ENCODE measurements at places on chromosomes 3 and 15.

DNA sequence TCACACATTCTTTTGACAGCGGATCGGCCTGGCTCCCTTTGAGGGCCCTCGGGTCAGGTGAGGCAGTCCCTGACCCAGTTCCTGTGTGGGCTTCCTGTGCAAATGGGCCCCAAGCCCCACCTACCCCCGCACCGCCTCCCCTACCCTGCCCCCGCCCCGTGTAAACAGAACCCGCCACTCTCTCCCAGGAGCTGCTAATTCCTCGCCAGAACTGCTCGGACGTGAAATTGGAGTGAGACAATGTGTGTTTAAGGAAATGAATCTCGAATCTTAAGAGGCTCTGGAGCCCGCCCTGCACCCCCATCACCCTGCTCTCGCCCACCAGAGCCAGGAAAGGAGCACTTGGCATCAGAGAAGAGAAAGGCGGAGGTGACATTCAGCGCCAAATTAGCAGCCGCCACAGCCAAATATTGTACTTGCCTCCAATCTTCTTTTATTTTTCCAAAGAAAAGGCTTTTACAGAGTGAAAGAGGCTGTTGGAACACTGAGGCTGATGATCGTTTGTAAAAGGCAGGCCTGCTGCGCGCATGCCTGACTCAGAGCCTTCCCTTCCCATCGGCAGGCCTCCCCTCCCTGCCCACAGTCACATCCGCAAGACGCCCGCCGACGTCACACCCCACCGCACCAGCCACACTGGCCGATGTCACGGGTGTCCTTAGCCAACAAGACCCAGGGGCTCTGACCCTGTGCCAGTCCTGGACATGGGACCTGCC, 53.1 kb downstream of the CACNA2D2 start:
- DNase-seq, result peak; percentile 27

- no peak for DNase-seq
These were observed 148.0 kb downstream of the RPLP1 start for GRCh38 chr15:69600556-69601085.

DNA sequence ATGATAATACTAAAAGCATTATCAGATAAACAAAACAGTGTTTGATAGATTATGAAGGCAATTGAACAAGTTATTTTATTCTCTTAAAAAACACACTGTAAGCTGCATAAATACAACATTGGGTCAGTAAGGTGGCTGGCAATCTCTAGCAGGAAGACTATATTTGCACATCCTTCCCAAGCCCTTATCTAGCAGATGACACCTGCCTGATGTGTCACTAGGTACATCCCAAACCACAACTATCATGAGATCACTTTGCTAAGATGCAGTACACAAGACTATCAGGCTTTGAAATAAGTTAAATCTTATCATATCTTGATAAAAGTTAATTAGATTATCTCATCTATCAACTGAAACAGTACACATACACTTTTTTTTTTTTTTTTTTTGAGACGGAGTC, 417.4 kb downstream of the MECOM start:
- no peak for DNase-seq

- peak; percentile 2 for DNase-seq
These were observed at the start of gene WWTR1 for GRCh38 chr3:149657926-149658743. Gene WWTR1, minus strand, starts transcription at chr3:149658025. Its CDS starts 719 bp downstream, at chr3:149657306.

DNA sequence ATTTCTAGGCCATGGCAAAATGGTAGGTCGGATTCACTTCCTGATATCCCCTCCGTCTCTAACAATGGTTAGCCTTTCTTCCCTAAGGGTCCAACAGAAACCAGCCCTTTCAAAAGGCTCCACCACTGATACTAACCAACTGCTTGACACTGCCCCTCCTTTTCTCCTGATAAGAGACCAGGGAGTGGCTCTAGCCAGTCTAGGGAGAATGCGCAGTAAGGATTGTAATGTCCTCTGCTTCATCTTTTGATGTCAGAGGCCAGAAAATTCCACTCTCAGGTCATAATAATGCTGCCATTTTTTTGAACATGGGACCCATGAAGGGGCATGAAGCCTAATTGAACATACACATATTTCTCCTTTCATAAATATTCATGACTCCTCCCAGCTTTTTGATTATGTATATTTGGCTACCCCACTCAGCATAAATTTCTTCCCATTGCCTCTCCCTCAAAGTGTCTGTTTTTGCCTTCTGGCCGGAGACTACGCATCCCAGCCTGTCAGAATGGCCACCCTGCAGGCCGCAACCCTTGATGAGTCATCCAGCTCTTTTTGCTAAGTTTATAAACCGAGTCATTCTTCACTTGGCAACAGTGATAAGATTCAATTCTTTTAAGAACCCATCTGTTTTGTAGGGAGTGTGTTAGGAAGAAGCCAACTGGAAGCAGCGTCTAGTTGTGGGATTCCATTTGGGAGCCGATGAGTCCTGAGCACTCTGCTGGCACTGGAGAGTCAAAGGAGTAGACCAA, 189.0 kb upstream of the MCTP2 start:
- no peak for DNase-seq

GRCh38 chr3:83513677-83514076, 1445.1 kb upstream of the CADM2 start:
- DNase-seq, result no peak

- no peak for DNase-seq
These were observed 110.3 kb upstream of the TMC3 start for GRCh38 chr15:81484086-81484955.

GRCh38 chr15:99424978-99425656, 140.7 kb upstream of the MEF2A start:
- peak; percentile 66 for DNase-seq

GRCh38 chr15:85785887-85786780, 8.6 kb downstream of the KLHL25 start:
- no peak for DNase-seq

- DNase-seq, result no peak
These were observed 96.2 kb downstream of the UBE3A start for GRCh38 chr15:25342629-25343028.

DNA sequence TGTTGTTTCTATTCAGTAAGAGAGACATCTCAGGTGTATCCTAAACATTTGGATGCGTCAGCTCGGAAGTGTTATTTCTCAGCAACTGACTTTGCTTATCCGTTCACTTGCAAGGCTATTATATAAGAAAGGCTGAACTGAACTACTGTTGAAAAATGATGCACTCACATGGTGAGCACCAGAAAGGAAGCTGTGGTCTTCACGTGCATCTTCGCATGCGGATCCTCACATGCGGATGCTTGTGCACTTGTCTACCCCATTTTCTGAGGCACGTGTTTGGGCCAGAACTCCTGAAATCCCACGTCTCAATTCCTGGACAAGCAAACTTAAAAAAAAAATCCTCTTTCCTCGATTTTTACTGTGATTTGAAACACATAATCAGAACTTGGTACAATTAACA, 63.2 kb downstream of the PDZRN3 start:
- no peak for DNase-seq

DNA sequence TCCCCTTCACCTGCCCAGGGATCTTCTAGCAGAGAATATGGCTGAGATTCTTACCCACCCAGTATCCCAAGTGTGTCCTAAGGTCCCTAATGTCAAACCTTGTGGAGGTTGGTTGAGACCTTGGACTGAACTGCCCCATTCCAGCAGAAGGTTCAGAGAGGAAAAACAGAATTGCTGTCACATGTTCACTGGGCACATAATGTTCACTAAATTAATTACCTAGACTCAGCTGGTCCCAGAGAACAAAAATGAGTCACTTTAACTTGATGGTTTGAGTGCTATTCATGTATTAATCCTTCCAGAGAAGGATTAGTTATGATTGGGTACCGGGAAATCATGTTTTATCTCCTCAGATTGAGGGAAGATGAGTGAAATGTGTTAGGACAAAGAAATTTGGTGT, 171.3 kb upstream of the GADL1 start:
- no peak for DNase-seq

DNA sequence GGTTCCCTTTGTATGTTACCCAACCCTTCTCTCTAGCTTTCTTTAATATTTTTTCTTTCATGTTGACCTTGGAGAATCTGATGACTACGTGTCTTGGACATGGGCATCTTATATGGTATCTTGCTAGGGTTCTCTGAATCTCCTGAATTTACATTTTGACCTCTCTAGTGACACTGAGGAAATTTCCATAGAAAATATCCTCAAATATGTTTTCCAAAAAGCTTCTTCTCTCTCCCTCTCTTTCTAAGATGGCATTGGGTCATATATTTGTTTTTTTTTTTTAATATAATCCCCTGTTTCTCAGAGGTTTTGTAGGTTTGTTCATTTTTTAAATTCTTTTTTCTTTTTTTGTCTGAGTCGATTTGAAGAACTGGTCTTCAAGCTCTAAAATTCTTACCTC, 184.0 kb upstream of the TMC3 start:
- no peak for DNase-seq

- no peak for DNase-seq
These were observed 153.4 kb downstream of the OTOL1 start for GRCh38 chr3:161649900-161650484.

DNA sequence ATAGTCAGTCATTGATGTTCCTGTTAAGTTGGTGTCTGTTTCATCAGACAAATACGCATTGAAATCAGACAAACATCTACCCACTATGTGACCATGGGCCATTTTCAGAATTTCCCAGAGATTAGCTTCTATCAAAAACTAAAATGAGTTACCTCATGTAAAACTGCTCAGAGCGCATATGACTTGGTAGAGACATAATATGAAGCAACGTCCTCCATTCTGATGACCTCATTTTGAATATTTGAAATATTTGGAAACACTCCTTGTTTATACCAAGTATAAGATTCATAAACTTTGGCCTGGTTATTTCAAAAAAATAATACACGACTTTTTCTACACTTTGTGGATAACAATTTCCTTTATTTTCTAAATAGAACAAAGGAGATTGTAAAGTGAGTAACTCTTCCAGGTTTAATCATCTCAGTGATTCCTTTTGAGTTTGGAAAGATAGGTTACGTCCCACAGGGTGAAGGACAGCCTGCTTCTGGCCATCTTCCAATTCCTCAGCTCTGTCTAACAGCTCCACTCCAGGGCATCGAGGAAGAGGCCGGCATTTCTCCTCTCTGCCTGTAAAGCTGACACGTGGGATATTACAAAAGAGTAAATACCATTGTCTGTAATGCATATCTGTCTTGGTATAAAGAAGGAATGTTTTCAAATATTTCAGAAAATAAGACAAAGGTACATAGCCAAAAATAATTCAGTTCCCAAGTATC, 122.6 kb downstream of the CADM2 start:
- no peak for DNase-seq

GRCh38 chr3:182133752-182134151, 422.0 kb downstream of the SOX2 start:
- DNase-seq, result no peak

- no peak for DNase-seq
These were observed 61.6 kb upstream of the CD200R1L start for GRCh38 chr3:112908252-112908651.

- no peak for DNase-seq
These were observed 10.5 kb downstream of the ABCF3 start for GRCh38 chr3:184196536-184196935.

Data from activated CD4-positive, alpha-beta T cell treated with anti-CD3 and anti-CD28 coated beads, Interleukin-2, amount 50 U/mL, for 24 hours (primary cell).